ENCODE measurements at places on chromosomes 3 and 15.

GRCh38 chr3:54374214-54374852 lies 252.0 kb downstream of the CACNA2D3 start:
- DNase-seq: no peak

- DNase-seq: no peak
Observed at GRCh38 chr3:64634417-64634816, 53.4 kb downstream of the ADAMTS9 start.

GRCh38 chr3:197083486-197083885 lies 53.9 kb upstream of the MELTF start:
- peak; percentile 34 for DNase-seq

DNA sequence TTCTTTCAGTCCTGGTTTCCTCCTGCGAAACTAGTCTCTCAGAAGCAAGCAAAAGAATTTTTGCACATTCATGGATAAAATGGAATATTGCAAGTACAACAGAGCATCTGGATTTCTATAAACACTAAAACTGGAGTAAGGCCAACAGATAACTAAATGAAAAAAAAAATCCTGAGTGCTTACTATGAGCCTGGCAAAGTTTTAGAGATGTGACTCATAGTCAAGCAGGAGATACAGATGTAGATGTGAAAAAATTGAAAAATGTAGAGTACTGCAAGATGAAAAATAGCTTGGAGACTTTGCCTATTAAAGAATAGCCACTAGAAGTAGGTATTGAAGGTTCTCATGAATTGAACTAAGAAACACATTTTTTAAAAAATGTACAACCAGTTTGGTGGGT lies 397.4 kb downstream of the OTOL1 start:
- DNase-seq: no peak

GRCh38 chr3:23455775-23456174 lies 252.6 kb downstream of the UBE2E2 start:
- no peak for DNase-seq

GRCh38 chr15:69410248-69410874 lies 3.8 kb upstream of the KIF23 start:
- peak; percentile 33 for DNase-seq

GRCh38 chr3:28907616-28908015 lies 373.3 kb upstream of the RBMS3 start:
- no peak for DNase-seq

GRCh38 chr3:116246406-116246980 lies 198.8 kb downstream of the LSAMP start:
- DNase-seq: peak; percentile 12

GRCh38 chr3:147652651-147653366 lies 243.6 kb downstream of the ZIC1 start:
- no peak for DNase-seq

- no peak for DNase-seq
Observed at GRCh38 chr15:74957476-74958035, 984 bp upstream of the RPP25 start.

DNA sequence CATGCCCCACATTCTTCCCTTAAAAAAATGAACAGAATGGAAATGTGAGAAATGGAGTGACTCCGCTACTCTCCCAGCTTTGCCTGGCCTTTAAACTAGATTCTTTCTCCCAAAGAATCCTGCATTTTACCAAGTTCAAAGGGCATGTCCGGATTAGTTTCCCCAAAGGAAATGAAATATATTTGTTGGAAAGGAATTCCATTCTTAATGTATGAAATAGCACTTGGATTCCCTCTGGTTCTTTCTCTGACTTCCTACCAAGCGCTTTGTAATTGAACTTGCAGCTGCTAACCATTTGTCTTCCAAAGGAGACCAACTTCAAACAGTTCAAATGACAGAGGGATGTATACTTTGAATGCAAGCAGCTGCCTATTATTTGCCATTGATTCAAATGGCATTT lies 18.9 kb downstream of the MAP2K1 start:
- DNase-seq: no peak

- no peak for DNase-seq
Observed at GRCh38 chr3:36380221-36381031, at the start of gene STAC. Gene STAC, plus strand, starts transcription at chr3:36380504. Its CDS starts 140 bp downstream, at chr3:36380644.

- peak; percentile 87 for DNase-seq
Observed at GRCh38 chr3:10983219-10983916, 9.2 kb upstream of the SLC6A1 start.

DNA sequence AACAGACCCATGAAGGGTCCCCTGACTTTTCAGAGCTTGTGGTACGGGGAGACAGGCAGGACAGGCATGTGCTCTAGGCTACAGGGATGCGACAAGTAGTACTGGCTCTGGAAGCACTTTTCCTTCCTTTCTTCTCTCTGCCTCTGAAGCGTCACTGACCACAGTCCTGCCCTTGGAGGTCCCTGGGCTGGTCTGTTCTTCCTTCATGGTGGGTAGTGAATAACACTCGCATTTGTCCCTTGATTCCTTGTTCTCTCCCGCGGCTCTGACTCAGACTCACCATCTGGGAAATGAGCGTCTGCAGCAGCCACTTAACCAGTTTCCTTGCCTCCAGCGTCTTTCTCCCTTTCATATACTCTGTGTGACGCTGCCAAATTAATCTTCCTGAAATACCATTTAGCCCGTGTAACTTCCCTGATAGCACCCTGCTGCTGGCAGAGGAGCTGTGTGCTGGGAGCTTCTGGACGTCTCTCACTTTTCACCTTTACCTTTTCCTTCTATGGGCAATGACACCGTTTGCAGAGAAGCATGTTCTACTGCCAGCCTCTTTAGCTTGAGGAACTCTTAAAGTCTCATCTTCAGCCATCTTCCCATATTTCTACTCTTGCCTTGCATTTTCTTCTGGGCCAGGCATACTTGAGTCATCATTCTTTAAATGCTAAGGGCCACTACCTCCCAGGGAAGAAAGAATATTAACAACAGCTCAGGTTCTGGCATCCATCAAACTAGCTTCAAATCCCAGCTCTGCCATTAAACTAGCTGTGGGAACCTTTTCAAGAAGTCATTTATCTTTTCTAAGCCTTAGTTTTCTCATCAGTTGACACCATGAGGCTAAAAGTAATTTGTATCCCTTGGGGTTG lies 33.6 kb downstream of the TMEM45A start:
- peak; percentile 82 for DNase-seq

DNA sequence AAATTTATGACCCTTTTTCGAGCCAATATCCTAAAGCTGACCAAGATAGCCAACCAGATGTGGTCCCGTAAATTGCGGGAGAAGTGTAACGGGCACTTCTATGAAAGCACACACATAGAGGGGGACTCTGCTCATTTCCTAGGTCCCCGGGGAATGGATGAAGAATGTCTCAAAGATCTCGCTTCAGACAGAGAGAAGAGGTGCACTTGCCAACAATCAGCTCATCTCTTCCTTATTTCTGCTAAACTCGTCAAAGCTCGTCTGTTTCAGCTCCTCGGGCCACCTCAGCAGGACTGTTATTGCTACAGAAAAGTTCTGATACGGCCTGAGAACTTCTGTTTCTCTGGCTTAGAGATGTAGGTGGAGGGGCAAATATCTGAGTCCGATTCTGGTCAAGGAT lies 71.8 kb downstream of the TM2D3 start:
- no peak for DNase-seq

DNA sequence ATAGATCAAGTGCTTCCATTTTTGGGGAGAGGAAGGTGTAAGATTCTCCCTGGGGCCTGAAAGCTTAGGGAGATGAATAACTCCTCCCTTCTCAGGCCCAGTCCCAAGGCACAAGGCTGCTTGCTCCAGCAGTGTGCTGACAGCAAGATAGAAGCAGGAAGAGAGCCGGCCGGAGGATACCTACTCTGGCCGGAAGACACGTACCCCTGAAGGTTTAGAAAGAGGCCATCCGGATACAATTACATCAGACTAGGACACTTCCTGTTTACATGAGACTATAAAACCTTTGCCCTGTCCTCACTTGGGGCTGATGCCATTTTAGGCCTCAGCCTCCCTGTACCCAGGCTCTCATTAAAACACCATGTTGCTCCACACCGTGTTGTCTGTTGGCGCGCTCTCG lies 329.9 kb downstream of the SV2B start:
- DNase-seq: no peak

DNA sequence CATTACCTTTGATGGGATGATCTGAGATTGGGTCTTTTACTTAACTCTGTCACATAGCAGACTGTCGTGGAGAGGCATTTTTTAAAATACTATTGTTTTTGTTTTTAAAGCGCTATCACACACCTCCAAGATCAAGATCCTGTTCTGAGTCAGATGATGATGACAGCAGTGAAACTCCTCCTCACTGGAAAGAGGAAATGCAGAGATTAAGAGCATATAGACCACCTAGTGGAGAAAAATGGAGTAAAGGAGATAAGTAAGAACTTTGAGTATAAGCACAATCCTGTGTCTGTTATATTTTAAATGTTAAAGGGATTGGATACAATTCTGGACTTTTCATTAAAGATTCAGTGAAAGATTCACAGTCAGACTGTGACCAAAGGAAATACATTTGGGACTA lies 18.4 kb upstream of the ZBTB47 start:
- DNase-seq: no peak

GRCh38 chr15:43465100-43465499 lies 27.9 kb downstream of the TP53BP1 start:
- DNase-seq: no peak

DNA sequence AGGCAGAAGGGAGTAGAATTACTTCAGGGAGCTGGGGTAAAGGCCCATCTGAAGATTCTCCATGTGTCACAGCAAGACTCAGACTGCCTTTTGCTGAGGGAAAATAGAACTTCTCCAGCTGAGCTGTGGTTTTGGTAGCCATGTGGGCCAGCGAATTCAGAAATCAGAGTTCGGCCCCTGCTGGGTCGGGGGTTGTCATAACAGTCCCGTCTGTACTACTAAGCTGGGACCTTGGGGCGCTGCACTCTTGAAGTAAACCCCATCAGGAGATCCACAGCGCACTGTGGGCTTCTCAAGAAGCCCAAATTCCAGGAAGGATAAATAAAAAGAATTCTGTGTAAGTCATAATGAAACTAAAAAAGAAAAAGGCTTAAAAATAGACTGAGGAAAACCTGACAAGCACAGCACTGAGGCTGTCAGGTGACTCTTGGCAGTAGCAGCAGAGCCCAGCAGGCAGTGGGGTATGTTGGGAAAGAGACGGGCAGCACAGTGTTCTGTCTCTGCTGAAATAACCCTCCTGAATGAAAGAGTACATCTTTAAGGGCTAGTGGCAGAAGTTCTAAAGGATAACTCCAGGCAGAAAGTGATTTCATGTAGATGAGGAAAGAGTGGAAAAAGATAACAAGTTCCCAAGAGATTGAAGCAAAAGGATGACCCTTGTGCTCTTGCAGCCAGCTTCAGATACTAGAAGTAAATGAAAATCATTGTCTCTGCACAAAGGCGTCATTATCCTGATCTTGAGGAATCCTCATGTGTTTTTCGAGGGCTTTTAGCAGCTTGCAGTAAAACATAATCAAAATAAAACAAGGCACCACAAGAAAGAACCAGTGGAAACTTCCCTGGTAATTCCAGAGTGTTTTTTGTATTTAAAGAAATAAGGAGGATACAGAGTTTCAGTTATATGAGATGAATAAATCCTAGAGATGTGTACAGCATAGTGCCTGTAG lies 74.5 kb downstream of the RAB7A start:
- peak; percentile 68 for DNase-seq

DNA sequence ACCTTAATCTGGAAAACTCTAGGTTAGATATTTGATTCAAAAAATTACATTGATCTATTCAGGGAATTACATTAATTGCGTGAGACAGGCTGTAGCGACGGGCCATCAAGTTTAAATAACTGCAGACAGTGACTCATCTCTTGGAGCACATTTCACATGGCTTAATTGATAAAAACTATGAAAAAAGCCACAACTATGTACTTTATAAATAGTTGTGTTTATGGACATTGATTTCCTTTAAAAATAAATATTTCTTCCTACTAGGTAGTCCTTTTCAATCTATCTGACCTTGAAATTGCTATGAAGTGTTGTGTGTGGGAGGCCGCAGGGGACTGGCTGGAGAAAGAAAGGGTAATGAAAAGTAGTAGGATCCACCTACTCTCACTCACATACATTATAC lies 157.8 kb downstream of the IL1RAP start:
- no peak for DNase-seq

DNA sequence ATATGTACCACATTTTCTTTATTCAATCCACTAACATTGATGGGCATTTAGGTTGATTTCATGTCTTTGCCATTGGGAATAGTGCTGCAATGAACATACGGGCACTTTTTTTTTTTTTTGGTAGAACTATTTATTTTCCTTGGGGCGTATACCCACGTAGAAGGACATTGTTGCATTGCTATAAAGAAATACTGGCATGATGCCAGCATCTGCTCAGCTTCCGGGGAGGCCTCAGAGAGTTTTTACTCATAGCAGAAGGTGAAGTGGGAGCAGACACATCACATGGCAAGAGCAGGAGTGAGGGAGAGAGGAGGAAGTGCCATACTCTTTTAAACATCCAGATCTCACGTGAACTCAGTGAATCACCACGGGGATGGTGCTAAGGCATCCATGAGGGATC lies 197.0 kb downstream of the SQOR start:
- no peak for DNase-seq

DNA sequence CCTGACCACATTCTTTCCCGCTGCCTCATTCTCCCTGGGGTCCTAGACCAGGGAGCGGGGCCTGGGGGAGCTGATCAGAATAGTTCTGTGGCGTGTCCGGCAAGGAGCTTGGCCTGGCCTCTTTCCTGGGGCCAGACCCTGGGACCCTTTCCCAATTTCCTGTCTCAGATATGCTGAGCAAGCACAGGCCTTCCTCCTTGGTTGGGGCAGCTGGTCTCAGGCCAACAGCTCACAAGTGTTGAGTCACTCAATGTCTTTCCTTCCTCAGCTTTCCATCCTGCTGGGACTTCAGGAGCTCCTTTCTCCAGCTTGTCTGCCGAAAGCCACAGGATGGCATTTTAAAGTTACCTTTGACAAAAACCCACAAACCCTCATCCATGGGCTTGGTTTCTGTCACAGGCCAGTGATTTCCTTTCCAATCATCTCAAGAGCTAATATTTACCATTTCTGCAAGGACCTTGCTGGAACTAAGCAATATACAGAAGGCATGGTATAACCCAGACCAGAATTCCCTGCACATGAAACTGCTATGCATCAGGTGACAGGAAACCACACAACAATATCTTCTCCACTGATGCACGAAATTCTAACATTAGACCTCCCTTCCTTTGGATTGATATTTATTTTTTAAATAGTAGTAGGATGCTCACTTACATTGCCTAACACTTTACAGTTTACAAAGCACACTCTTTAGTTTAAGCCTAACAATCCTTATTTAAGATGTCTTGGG lies 19.5 kb upstream of the TIMP4 start:
- no peak for DNase-seq

GRCh38 chr3:189132231-189132671 lies 39.5 kb upstream of the TPRG1 start:
- no peak for DNase-seq

DNA sequence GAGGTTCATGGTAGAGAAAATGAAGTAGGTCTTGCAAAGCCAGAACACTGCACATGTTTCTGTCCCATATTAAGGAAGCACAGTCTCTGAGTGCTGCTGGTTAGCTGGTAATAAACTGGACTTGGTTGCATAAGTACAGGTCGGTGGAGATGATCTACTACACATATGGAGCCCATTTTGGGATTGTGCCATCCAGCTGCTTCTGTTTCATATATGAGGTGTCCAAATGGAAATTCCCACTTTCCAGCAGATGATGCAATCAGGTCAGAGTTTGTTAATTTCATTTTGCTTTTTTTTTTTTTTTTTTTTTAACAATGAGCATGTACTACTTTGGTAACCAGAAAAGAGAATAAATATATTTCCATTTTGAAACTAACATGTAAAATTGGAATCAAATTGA lies 122.6 kb downstream of the SATB1 start:
- DNase-seq: no peak

GRCh38 chr3:4898454-4899313 lies 80.6 kb upstream of the BHLHE40 start:
- DNase-seq: no peak
